ENCODE measurements at places on chromosomes 16 and 17.

- no peak for DNase-seq
These were observed 335 bp downstream of the NECAB2 start for GRCh38 chr16:83968306-83968851.

GRCh38 chr17:82536512-82537201 is 17.1 kb downstream of the FOXK2 start:
- DNase-seq = no peak

DNA sequence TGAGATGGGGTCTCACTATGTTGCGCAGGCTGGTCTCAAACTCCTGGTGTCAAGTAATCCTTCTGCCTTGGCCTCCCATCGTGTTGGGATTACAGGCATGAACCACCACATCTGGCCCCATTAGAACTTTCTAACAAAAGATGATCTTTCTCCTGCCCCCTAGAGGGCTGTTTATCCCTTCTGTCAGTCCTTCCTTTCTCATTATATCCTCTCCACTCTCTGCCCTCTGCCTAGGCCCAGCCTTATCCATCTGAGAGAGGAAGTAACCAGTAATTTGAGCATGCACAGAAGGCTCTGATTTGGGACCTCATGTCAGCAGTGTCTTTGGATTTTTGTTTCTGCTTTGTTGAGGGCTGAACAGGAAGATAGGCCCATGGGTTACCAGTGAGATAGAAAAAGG is 4.4 kb upstream of the DHX40 start:
- peak; percentile 45 for DNase-seq

DNA sequence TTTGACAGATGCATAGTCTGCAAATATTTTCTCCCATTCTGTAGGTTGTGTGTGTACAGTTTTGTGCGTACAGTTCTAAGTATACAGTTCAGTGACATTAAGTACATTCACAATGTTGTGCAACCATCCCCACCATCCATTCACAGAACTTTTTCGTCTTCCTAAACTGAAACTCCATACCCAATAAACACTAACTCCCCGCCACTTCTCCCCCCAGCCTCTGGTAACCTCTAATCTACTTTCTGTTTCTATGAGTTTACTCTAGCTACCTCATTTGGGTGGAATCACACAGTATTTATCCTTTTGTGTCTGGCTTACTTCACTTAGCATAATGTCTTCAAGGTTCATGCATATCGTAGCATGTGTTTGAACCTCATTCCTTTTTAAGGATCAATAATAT is 14.3 kb downstream of the PIK3R5 start:
- DNase-seq = no peak

GRCh38 chr16:58502217-58502921 is 2.4 kb downstream of the NDRG4 start:
- DNase-seq = no peak

GRCh38 chr16:10756574-10756973 is 12.9 kb downstream of the NUBP1 start:
- peak; percentile 12 for DNase-seq

DNA sequence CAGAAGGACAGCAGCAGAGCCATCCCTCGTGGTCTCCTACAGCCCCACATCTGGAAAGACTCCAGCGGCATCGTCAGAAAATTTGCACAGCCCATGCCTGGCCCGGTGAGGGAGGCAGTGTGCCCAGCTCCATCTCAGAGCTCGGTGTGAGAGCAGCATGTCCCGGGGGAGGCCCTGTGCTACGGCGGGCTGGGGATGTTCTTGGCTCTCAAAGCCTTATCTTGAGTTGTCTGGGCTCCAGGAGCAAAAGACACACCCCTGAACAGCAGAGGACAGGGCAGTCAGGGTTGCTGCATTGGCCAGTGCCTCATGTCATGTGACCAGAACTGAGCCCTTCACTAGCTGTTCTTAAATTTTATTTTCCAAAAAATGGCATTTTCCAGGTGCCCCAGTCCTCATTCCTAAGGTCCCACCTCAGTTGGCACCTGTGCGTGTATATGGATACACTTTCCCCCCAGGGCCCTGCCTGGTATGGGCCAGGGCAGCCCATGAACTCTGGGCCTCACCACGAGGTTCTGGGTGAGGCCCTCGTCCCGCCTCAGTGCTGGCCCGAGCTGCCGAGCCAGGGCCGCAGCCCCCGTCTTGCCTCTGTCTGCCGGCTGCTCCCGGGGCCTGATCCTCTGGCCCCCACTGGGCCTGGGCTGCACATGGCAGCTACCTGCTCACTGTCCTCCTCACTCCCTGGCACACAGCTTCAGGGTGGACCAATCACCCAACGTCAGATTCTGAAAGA is 3.0 kb downstream of the NUDT16L1 start:
- DNase-seq = no peak

DNA sequence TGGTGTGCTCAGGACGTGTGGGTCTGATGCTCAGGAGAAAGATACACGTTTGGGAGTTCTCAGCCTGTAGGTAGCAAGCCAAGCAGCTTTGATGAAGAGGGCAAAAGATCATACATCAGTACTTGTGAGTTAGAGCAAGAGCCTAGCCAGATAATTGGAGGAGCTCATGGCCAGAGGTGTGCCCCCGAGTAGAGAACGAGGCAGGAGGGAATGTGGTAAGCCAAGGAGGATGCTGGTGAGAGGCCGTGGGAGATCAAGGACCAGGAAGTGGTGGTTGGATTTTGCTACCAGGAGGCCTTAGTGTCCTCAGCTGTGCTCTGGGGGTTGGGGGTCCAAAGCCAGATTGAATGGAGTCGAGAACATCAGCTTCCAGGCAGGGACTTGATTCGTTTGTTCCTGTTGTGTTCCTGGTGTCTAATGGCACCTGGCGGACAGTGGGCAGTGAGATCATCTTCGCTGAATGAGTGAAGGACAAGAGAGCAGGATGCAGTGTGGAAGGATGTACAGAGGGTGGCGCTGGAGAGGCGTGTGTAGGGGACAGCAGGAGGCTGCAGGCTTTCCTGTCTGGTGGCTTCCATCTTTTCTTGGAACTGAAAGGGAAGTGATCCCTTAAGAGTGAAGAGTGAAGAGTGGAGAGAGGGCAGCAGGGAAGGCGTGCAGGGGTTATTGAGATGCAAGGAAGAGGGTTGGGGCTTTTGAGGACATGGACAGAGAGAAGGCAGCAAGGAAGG is 11.6 kb downstream of the FBXL19 start:
- DNase-seq = peak; percentile 48
